ENCODE measurements at places on chromosomes 16 and 17.

DNA sequence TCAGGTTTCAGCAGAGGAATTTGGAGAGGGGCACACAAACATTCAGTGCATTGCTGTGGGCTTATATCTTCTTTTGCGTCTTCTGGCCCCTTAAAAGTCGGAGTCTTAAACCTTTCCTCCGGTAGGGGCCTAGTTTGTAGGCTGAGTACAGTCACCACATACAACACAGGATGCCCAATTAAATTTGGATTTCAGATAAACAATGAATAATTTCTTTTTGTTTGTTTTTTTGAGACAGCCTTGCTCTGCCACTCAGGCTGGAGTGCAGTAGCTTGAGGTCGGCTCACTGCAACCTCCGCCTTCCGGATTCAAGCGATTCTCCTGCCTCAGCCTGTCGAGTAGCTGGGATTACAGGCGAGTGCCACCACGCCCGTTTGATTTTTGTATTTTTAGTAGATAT, 26.7 kb upstream of the ADORA2B start:
- DNase-seq, result no peak

GRCh38 chr17:80263253-80264204, 2.9 kb downstream of the RNF213 start:
- peak; percentile 86 for DNase-seq

DNA sequence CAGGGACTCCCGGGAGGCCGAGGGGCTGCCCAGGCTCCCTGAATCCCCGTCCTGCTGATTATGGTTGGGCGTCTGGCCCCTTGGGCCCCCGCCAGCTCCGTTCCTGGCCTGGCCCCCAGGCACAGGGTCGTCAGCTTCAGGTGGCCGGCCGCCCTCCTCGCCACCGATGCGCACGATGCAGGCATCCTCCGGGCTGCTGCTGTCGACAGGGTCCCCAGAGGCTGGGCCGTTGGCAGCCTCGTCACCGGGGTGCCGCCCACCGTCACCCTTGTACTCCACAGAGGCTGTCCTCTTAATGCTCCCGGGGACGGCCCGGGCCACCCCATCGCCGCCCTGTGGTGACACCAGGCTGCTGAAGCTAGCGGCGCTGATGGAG, 60.4 kb downstream of the PRMT7 start:
- DNase-seq, result no peak

GRCh38 chr17:58556833-58557250, 42.4 kb upstream of the MTMR4 start:
- no peak for DNase-seq

DNA sequence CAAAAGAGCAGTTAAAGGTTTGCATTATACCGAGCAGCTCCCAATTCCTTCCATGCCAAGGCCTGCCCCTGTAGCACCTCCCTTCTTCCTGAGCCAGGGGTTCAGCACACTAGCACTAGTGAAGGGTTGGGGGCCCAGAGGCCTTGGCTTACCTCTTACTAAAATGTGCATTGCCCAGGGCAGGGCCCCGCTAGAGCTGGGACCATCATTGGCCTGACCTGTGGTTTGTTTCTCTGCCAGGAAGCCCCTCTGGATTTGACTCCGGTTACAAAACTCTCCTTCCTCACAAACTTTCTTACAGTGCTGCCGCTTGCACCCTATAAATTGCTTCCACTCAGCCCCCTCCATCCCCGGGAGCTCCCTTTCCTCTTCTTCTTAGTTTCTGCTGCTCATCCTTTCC, 33.8 kb downstream of the MPRIP start:
- DNase-seq, result no peak

DNA sequence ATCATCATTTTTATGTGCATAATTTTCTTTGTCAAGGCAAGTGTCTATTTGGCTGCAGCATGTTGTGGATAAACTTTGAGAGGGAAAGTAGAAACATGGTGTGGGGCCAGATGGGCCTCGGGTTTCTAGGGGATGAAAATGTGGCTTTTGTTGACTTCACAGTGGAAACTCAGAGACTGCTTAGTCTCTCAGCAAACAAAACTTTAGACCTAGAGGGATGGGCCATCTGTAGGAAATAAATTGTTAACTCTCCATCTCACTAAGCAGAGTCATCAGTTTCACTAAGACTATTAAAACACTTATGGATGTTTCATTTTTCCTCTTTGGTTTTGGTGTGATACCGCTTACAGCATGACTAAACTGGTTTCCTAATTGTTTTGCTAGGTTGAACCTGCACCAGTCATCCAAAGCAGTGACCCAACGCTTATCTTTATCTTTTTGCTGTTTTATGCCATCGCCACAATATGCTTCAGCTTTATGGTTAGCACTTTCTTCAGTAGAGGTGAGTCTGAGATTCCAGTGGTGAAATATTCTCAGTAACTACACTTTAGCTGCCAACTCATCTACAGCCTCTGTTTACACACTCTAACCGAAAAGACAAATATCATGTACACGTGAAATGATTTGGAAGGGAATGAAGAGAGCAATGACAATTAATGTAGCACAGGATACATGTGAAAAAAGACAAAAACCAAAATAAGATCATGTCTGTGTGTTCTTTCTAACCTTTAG, 60.6 kb upstream of the CRYM start:
- no peak for DNase-seq

DNA sequence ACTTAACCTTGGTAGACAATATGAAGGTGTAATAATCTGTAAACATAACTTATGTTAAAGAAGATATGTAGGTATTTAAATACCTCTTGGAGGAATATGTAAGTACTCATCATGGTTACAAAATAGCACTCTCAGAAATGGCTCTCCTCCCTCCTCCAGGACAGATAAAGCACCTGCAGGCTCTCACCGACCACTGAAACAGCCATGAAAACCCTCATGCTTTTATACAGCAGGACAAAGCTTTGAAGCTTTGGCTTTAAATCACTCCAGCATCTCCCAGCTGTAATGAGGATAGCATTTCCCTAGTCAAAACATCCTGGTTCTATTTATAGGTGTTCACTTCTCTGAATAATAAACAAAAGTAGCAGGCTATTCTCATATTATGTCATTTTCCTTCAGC, 69.1 kb upstream of the PMFBP1 start:
- DNase-seq, result peak; percentile 26

GRCh38 chr17:80604009-80604669, 59.5 kb downstream of the RPTOR start:
- no peak for DNase-seq
